ENCODE measurements at places on chromosomes 7 and 10.

DNA sequence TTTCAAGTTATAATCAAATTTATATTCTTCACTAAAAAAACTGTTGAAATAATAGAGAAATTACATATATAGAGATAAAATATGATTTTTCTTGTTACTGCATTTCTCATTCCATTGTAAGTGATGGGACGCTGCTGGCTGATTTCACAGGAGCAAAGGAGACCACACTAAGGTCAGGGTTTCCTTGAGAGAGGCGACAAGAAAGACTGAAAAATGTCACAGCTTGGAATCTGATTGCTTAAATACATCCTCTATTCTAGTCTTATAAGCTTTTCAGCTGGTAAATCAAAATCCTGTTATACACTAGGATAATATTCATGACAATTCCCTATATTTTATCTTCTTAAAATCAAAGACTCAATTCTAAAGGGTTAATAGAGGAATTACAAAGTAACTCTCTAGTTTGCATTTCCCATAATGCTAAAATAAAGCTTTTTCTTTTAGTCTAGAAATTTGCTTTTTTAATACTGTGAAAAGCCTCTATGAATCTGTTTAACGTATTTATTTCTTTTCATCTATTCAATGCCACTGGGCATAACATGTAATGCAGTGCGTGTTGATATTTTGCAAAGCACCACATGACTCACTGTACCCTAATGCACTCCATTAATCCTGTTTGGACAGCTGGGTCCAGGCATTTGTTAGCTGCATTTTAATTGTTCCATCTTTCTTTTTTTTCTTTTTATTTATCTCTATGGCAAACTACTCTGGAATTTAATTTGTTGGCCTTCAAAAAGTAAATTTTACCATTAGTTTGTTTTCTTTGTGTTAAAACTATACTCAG is 81.7 kb downstream of the RNF32 start:
- no peak for DNase-seq

DNA sequence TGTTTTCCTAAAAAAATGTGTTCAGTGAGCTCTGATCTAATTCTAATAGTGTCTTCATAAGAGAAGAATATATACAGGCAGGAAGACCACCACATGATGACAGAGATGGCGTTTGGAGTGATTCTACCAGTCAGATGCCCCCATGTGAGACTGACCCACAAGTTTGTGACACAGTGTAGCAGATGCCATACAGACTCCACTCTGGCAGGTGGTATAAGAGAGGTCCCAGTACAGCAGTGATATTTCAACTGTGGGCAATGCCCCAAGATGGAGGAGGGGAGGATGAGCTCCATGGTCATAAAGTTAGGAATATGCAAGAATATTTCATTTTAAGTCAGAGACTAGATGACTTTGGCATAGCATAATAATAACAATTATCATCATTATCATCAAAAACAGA is 1022.6 kb downstream of the KCNMA1 start:
- no peak for DNase-seq

DNA sequence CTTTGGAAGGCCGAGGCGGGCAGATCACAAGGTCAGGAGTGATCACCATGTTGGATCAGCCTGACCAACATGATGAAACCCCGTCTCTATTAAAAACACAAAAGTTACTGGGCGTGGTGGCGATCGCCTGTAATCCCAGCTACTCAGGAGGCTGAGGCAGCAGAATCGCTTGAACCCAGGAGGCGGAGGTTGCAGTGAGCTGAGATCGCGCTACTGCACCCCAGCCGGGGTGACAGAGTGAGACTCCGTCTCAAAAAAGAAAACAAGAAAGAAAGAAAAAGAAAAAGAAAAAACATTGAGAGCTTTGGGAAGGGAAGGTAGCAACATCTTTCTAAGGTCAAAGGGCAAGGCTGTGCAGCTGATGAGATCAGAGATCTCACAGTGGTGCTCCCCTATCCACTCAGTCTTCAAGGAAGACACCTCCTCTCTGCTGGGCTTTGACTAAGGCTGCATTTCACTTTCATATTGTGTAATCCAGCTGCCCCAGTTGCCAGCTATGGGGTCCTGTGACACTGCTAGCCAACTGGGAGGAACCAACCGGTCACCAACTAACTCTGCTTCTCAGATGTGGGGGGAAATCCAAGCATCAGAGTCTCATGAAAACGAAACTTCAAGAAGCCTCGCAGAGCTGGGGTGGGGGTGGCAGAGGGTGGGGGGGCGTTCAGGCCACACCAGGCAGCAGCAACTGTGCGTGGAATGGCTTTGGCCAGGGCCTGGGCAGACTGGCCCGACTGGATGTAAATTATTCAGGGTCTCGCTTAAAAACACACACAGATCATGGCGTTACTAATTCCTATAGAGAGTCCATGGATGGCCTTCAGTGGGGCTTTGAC is 1.5 kb downstream of the IL15RA start:
- DNase-seq, result no peak

GRCh38 chr10:125011171-125011925 is 69.4 kb downstream of the ZRANB1 start:
- no peak for DNase-seq

DNA sequence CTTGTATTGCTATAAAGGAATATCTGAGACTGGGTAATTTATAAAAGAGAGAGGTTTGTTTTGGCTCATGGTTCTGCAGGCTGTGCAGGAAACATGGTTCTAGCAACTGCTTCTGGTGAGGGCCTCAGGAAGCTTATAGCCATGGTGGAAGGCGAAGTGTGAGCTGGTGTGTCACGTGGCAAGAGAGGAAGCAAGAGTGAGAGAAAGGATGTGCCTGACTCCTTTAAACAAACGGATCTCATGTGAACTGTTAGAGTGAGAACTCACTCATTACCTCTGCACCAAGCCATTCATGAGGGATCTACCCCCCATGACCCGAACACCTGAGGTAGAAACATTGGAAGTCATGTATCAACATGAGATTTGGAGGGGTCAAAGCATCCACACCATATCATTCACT is 7.7 kb upstream of the ITPRIP start:
- DNase-seq, result no peak

GRCh38 chr10:51472154-51472553 is 227.2 kb downstream of the CSTF2T start:
- no peak for DNase-seq

Data from COLO829 (cell line).